ENCODE measurements at places on chromosomes 7 and 10.

DNA sequence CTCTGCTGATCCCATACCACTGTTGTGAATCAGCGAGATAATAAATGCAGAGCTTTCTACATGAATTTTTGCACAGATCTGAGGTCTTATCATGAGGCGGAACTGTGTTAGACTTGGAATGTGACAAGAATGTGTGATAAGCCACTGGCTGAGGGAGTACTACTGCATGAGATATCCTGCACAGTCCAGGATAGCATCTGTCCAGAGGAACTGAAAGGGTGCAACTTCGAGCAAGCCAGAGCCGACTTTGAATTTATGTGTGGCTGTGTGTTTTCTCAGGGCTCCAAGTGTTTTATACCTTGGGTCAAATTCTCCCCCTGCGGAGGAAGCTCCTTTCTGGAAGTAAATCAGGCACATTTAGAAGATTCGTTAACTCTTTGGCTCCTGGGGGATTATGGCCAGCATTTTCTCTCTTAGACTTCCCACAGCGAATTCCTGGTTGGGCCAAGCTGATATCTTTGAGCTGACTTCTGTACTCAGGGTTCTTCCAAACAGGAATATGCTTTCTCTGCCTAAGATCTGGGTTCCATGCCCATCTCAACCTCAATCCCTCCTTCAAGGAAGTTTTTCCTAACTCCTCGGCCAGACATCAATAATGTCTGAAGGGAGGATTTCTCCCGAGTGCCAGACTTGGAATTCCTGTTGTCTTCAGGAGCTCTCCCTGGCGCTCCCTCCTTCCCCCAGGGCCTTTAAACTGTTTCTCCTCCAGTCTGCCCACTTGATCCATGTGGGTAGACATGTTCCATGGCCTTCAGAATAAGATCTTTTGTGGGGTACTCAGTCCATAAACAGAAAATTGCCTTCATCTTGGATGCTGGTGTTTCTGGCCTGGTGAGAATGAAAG, 2.5 kb upstream of the MEST start:
- DNase-seq: no peak

- DNase-seq: no peak
Observed at GRCh38 chr7:87000344-87000743, 59.1 kb downstream of the ELAPOR2 start.

- DNase-seq: no peak
Observed at GRCh38 chr7:151426441-151426903, 13.5 kb downstream of the CRYGN start.

- no peak for DNase-seq
Observed at GRCh38 chr10:22042557-22043326, 39.2 kb upstream of the DNAJC1 start.

DNA sequence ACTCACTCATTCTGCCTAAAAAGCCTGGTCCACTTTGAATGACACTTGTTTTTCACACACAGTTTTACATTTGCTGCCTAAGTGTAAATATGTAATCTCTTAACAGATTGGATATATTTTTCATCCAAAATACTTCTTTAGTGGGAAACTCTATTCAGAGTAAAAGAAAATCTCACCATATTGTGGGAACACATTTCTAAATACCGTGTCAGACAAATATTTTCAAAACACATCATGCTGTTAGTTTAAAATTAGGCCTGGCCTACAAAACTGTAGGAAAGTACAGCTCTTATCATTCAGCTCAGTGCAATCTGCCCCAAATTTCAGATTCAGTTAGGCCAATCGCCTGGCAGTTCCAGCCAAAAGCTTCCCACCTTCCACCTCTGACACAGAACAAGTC, 849.8 kb downstream of the NXPH1 start:
- DNase-seq: no peak

- no peak for DNase-seq
Observed at GRCh38 chr7:68969571-68969970, 628.7 kb upstream of the AUTS2 start.

DNA sequence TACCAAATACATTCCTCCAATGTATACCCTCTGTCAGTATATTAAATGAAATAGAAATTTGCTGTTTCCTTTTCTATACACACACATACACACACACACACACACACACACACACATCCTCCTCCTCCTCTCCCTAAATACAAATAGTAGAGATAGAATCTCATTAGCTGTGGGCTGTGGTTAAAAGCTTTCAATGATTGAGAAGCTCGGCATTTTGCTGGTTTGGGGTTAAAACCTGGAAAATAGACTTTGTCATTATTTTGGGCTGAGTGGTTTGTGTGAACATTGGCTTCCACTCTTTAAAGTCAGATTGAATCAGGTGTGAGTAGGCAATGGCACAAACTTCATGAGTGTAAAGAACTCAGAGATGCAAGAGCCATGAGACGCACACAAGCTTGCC, 596.0 kb downstream of the XPNPEP1 start:
- no peak for DNase-seq

DNA sequence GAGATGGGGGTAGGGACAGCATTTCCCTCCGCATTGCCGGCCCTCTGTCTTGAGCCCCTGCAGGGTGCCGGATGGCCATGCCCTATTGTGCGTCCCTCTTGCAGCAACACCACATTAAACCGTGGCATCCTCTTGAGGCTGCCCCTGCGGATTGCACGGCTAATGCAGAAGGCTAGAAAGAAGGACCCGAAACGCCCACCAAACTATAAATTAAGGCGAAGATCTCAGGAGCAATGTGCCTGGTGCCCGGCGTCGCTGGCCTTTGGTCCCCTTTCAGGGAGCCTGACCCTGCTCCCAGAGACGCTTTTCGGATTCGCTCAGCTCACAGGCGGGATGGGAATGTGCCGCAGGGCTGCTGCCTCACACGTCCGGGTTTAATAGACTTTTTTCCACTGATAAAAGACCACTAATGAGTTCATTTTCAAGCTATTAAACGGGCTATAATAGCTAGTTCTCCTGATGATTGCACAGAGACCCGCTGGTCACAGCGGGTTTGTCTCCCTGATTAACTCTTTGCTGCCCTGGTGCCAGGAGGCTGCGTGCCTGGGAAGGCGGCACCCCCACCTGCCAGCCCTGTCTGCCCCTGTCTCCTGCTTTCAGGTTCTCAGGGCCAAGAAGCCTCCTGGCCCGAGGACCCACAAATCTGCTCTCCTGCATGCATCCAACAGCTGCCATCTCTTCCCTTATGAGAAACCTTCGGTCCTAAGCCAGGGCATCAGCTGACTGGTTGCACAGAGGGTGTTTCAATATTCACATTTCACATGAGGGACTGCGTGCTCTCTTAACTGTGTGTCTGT, 128.3 kb downstream of the ADARB2 start:
- DNase-seq: peak; percentile 80

DNA sequence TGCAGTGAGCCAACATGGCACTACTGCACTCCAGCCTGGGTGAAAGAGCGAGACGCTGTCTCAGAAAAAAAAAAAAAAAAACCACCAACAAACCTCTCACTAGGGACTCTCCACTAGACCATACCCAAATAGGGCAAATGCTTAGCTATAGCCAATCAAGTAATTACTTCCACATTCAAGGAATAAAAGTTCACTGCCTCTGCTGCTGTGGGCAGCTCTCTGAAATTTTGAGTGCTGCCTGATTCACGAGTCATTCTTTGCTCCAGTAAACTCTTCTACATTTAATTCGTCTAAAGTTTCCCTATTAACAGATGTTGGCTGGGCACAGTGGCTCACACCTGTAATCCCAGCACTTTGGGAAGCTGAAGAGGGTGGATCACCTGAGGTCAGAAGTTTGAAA, 4.7 kb upstream of the NRBF2 start:
- DNase-seq: no peak

- DNase-seq: no peak
Observed at GRCh38 chr7:30928254-30928872, 16.7 kb downstream of the AQP1 start.

DNA sequence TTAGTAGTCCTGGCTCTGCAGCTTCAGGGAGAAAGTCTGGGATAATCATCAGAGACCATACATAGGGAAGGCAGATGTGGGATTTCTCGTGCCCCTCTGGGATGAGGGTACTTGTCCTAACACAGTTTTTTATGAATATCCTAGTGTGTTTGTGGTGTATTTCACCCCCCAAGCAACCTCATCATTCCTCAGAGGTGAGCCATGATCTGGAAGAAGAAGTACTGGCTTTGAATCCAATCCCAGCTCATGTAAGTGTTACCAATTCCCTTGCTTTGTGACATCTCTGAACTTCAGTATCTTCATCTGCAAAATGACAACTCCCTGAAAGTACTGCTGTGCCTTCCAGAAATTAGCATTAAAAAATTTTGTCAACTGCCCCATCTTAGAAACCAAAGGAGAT, 347.5 kb upstream of the ZMIZ1 start:
- no peak for DNase-seq

- no peak for DNase-seq
Observed at GRCh38 chr7:81186691-81187090, 267.8 kb upstream of the SEMA3C start.

DNA sequence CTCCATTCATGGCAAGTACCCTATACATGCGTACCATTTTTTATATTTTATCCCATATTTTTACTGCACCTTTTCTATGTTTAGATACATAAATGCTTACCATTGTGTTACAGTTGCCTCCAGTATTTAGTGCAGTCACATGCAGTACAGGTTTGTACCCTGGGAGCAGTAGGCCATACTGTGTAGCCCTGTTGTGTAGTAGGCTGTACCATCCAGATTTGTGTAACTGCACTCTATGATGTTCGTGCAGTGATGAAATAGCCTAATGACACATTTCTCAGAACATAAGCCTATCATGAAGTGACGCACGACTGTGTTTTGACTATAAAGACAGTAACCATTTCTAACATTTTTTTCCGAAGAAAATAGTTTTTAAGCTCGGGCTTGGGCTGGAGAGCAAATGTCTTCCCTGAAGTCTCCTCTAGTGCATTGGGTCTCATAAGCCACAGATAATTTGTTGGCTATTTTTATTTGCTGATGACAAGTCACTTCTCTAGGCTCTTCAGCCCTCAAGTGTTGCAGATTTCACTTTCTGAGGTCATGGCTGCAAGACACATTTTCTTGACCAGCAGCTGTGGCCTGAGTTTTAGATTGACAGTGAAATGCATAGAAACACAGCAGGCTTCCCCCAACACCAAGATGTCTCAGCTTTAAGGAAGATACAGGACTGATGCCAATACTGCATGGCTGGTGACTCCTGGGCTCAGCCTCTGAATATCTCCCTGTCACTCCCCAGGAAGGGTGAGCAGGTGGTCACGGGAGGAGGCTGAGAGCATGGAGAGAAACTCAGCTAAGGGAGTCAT, 26.9 kb downstream of the EPDR1 start:
- DNase-seq: peak; percentile 54

- DNase-seq: no peak
Observed at GRCh38 chr7:94698275-94698674, 42.3 kb upstream of the SGCE start.

GRCh38 chr10:87054373-87055295, 34.5 kb downstream of the FAM25A start:
- DNase-seq: no peak

DNA sequence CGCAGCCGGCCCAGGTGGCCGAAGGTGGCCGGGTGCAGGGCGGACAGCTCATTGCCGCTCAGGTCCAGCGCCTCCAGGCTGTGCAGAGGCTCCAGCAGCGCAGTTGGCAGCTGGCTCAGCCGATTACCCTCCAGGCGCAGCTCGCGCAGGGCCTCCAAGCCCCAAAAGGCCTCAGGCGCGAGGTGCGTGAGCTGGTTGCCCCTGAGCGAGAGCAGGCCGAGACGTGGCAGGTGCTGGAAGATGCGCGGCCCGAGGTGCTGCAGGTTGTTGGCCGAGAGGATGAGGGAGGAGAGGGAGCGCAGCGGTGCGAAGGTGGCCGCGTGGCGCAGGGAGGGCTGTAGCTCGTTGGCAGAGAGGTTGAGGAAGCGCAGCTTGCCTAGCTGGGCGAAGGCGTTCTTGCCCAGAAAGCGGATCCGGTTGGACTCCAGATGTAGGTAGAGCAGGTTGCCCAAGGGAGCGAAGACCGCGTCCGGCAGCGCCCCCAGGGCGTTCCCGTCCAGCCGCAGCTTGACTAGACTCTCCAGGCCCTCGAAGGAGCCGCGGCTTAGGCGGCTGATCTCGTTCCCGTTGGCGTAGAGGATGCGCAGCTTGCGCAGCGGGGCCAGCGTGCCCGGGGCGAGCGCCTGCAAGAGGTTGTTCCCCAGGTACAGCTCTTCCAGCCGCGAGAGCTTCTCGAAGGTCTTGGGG, 923 bp downstream of the TRIL start:
- DNase-seq: peak; percentile 86

- no peak for DNase-seq
Observed at GRCh38 chr7:41709621-41710020, 6.7 kb upstream of the INHBA start.

DNA sequence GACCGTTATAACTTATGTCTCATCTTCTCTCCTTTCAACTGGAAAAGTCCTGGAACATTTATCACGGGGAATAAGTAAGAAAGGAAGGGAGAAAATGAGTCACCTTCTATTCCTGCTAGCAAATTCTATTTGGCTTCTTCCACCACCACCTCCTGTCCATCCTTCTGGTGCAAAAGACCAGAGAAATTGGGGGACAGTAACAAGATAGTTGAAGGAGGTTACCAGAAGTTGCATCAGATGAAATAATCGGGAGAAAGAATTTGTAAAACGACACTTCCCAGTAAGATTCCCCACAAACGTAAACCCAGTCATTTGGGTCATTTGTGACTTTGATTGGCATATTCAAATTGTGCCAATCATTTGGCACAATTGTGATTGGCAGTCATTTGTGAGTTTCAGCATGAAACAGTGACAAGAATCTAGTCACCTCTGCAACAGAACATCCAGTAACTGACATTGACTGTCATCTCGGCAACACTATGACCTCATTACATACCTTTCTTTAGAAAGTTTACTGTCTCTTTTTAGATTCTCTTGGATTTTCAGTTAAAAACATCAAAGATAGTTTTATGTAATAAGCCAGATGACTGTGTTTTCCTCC, 51.3 kb upstream of the PIK3CG start:
- DNase-seq: no peak

- no peak for DNase-seq
Observed at GRCh38 chr7:137025469-137026175, 157.2 kb downstream of the CHRM2 start.

- no peak for DNase-seq
Observed at GRCh38 chr7:7496311-7496710, 39.4 kb downstream of the COL28A1 start.

DNA sequence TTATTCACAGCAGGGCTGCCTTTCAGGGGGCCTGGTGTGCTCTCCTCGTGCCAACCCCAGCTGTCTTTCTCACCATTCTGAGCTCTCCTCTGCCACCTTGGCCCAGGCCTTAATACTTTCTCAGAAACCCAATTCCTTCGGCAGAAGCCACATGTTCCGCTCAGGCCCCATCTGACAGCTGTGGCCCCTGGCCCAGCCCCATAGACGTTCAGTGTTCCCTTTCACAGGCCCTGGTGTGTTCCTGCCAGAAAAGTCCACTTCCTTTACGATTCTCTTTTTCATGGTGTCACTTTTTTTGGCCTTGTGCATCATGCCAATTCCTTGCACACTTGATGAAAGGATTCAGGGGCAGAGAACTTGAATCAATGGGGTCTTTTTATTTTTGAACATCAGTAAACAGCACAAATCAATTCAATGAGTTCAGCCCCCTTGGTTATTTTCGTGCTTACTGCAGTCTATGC, 15.9 kb upstream of the GPNMB start:
- DNase-seq: no peak

GRCh38 chr7:95089414-95090315, 182.3 kb downstream of the PPP1R9A start:
- no peak for DNase-seq

- DNase-seq: no peak
Observed at GRCh38 chr7:79227044-79227443, 226.4 kb downstream of the MAGI2 start.

GRCh38 chr7:84948634-84949033, 238.2 kb downstream of the SEMA3D start:
- DNase-seq: no peak

- DNase-seq: no peak
Observed at GRCh38 chr10:72930276-72930675, 24.3 kb downstream of the PLA2G12B start.
